ENCODE measurements at places on chromosomes 1 and 21.

GRCh38 chr21:43619856-43620255 is 39.4 kb downstream of the HSF2BP start:
- DNase-seq = no peak

DNA sequence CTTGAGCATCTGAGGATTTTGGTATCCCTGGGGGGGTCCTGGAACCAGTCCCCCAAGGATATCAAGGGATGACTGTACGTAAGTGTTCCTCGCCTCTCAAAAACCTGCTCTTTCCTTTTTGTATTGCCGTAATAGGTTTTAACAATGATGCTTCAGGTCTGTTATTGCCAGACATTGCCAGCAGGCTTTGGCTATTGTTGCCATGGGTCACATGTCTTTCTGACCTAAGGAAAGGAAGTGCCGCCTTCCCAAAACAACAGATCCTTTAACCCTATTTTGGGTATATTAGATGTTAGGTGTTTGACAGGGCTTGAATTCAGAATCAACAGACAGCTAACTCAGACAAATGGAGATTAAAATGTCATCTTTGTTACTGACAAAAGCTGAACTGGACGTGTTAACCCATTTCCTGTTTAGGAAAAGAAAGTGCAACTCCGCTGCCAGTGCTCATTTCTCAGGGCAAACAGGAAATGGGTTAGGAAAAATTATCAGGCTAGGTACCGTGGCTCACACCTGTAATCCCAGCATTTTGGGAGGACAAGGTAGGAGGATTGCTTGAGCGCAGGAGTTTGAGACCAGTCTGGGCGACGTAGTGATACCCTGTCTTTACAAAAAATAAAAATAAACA is 12.4 kb upstream of the PRPF38B start:
- no peak for DNase-seq

DNA sequence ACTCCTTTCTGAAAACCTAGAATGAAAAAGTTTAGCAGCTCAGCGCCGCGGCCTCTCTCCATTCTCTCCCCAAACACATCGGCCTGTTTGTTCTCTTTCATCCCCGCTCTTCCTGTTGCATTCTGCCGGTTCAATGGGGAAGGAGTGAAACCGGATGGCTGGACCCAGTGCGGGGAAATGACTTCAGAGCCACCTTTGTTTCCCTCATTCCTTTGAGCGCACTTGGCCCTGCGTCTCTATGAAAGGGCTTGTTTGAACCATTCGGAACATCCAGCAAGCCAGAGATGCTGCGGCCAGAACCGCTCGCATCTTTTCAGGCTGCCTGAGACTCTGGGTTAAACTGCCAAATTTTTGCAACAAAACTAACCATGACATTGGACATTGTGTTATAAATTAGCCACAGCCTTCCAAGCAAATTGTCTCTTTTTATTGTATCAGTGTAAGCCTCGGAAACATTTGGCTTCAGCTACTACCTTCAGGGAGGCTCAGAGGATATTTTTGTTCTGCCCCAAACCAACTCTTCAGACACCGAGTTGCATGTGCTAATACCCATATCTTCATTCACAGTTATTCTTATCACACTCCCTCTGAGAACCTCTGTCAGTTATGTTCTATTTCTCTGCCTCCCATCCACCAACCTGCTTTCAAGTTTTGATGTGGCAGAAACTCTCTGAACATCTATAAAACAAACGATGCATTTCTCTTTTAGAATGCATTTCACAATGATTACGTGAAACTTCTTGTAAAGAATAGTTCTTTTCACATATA is 5.1 kb upstream of the OLIG1 start:
- DNase-seq = no peak

- no peak for DNase-seq
Observed at GRCh38 chr1:100941098-100941527, 45.2 kb downstream of the SLC30A7 start.

DNA sequence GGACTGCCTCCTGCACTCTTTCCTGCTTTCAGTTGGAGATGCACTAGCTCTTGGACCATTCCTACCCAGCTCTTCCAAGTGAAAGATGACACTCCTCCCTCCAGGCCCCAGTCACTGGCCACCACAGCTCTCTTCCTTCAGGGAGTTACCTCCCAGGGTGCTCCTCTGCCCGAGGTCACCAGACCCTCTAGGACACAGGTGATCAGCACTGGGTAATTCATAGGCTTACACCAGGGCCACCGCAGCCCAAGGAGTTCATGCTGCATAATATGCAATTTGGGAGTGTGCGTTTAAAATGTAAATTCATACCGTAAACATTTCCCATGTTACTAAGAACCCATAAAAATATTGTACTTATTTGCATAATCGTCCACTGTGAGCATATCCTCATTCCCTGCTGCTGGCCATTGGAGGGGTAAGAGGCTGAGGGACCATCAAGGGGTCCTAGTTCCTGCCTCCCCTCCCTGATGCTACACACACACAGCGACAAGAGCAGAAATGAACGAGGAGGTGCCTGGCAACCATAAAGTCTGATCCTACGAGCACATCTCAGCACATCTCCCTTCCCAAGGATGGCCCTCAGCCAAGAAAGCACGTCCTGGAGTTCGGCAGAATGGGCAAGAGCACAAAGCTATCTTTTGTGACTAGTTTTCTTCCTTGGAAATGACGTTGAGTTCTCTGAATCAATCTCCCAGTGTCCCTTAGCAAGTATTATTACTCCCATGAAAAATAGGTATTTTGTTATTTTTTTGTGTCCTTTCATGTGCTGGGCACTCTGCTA is 222.9 kb upstream of the RAB4A start:
- DNase-seq = no peak

All from adipocyte (in vitro differentiated cells).